Effector CD4-positive, alpha-beta T cell (primary cell): ENCODE measurements at places on chromosomes 6 and 20.
A peak's percentile ranks its signal among the peaks of the same experiment; 100 is the strongest.

- DNase-seq = no peak
These were observed 642.6 kb downstream of the KIF16B start for GRCh38 chr20:15930311-15931305.

DNA sequence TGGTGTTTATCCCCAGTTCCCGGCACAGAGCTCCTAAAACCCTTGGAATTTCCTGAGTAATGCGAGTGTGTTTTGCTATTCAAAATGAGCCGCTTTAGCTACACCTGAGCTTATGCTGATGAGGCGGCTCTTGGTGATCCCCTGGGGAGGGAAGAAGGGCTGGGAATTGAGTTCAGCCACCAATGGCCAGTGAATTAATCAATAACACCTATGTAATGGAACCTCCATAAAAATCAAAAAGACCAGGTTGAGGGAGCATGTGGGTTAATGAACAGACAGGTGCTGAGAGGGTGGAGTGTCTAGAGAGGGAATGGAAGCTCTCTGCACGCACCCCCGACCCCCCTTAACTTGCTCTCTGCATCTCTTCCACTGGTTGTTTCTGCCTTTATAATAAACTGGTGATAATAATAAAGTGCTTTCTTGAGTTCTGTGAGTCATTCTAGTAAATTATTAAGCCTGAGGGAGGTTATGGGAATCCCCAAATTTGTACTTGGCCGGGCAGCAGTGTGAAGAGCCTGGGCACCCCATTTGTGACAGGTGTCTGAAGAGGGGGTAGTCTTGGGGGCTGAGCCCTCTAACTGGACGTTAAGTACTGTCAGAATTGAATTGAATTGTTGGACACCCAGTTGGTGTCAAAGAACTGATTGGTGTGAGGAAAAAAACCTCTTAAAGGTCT is 24.6 kb upstream of the SERPINB1 start:
- no peak for DNase-seq

DNA sequence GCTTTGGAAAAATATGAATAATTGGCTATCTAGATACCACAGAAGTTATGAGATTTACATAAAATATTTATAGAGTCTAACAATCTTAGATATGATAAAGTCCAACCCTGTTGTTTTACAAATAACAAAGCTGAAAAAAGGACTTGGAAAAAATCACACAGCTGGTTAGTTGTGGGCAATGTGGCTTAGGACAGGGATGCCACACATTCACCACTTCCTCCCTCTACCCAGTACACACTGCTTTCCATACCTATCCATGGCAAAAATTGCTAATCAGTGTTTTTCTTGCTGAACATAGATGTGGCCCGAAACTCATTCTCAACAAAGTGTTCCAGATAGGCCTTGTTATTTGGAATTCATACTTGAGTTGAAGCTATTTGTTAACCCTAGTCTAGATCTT is 147.3 kb upstream of the BMP5 start:
- no peak for DNase-seq

DNA sequence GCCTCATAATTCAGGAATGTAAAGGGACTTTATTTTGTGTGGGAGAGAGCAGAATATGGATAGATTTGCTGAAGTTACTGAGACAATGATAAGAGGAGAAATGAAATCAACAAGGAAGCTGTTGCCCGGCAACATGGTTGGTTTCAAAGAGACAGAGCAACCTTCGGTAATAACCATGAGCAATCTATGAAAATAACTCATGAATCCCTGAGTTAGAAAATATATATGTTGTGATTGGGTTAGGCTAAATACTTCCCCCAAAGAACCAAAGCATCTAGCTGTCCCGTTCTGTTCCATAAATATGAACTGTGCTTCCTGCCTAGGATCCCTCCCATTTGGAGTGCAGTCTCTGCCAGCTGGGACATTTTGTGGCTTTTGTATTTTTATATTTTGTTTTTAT is 23.1 kb downstream of the SERPINB1 start:
- no peak for DNase-seq

DNA sequence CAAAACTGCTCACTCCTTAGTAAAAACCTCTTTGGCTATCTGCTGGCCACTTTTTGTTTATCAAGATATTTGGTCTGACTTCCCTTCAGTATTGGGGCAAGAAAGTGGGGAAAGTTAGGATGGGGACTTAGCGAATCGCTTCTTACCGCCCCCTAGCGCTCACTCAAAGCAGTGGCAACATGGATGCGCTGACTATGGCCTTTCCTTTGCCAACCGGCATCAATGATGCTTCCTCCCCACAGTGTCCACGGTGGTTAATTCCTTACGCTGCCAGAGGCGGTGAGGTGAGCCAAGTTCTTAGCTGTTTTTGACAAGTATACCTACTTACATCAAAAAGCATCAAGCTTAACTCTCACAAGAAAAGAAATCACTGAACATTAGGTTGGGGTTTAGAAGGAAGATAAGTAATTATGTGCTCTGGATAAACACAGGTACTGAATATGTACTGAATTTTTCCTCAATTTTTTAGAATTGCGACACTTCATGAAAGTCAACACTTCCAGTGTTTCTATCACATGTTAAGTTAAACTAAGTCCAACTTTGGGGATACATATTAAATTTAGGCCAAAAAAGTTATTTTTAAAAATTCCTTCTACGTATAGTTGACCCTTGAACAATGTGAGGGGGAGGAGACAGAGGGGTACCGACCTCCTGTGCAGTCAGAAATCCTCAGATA is 86.7 kb downstream of the GMDS start:
- DNase-seq = no peak

DNA sequence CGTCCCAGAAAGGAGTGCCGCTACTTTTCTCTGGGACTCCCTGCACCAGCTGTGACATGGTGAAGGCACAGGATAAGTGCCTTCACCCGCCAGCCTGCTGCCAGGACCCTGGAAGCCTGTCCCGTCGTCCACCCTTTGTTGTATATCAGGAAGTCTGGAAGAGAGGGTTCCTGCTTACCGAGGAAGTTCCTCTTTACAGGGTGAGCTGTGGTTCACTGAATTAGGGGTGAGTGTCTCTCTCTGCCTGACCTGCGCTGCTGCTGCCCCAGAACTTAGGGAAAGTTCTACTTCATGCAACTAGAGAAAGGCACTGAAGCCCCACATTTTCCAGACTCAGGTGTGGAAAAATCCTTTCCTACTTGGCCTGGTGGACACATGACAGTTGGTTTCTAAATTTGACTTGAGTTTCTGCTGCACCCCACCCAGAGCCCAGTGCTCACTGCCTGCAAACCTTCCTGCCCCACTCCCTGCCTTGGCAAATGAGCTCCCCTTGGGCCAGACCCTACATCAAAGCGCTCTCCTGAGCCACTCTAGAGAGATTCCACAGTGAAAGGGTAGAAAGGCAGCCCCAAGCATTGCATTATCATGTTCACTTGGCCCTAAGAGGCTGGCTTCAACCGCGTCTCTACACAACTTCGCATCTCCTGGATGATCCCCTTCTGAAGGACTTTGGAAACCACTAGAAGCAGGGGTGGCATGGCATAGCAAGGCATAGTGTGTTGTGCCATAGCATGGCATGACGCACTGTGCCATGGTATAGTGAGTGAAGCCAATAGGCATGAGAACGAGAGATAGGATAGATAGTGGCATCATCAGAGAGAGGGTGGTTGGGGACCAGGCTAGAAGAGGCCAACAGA is 215.8 kb upstream of the CDYL start:
- DNase-seq = no peak

DNA sequence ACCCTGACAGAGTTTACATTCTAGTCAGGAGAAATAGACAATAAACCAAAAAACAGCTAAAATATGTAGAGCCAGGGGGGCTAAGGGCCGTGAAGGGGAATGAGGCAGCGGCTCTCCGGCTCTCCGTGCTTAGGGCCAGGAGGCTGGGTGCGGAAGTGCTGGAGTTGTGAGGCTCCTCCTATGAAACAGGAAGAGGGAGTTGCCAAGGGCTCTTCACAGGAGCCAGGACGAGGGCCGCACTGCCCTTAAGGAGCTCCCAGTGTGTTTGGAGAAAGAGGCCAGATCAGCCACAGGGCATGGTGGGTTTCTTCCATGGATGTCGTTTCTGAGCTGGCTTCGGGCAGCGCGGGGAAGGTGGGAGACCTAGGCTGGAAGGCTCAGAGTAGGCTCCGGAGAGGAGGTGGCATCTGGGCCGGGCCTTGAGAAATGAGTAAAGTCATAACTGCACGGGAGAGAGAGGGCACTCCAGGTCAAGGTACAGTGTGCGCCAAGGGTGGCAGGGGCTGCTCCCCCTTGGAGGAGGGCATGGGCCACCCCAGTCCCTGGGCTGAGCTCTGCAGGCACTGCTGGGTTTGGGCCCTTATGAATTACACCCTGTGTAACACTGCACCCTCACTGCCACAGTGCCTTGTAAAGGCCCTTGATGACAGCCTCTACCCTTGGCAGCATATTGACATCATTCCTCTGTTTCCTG is 20.8 kb upstream of the MLN start:
- DNase-seq = no peak

GRCh38 chr6:111381123-111381522 is 101.9 kb downstream of the REV3L start:
- DNase-seq = no peak

- no peak for DNase-seq
These were observed 41.2 kb upstream of the JAG1 start for GRCh38 chr20:10715035-10715434.

DNA sequence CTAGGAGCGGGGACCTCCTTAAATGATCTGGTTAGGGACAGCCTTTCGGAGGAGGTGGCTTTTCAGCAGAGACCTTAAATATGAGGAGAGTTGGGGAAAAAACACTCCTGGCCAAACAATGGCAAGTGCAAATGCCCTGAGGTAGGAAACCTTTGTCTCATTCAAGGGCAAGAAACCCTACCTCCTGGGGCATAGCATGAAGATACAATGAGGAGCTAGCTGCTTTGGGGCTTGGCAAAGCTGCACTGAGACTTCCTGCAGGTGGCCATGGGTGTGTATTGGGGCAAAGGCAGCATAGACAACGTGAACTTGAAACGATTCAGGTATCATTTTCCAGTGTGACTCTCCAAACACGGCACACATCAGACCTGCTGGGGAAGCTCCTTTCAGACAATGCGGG is 30.7 kb downstream of the PMEPA1 start:
- no peak for DNase-seq

DNA sequence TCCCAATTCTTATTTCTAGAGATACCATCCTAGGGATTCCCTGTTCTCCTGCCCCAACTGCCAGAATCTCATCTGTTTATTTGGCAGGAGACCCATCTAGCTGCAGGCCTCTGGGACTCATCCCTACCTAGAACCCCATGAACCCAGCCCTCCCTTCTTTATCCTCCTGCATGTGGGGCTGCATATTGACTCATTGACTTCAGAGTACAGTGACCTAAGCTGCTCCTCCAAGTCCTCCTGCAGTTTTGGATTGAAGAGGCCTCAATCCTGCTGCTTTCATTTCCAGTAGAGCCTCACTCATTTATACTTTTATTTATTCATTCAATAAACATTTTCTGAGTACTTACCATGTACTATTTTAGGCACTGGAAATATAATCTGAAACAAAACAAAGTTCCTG is 11.6 kb downstream of the TMEM200A start:
- no peak for DNase-seq

DNA sequence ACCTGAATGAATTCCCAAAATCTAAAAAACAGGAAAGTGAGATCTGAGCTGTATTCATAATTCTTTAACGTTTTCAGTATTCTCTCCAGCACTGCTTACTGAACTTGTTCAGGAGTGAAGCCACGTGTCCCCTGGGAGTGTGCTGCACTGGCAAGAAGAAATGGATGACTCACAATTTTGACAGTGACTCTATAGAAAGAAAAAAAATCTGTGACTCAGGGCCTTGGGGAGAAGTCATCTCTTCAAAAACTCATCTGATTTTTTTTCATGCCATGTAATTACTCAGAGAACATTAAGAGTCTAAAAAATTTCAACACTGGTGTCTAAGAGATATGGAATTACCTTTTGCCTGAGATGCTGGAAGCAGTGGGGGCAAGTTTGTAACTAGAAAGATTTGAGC is 39.7 kb downstream of the ANKEF1 start:
- DNase-seq = no peak

DNA sequence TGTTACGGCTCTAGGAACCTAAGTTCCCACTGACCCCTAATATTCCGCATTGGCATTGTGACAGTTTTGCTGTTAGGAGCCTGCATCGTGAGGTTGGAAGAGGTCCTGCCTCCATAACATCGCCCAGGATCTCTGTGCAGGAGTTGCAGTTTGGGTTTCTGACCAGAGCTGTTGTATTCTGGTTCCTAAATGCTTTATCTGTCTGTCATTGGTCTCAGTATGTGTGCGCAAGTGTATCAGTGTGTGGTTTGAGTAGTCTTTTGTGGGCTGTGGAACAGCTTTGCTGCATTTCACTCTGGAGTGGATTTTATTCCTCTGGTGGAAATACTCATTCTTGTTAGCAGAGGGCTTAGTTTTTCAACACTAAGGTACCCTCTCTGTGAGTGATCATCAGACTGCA is 95.6 kb downstream of the CDYL start:
- DNase-seq = no peak

DNA sequence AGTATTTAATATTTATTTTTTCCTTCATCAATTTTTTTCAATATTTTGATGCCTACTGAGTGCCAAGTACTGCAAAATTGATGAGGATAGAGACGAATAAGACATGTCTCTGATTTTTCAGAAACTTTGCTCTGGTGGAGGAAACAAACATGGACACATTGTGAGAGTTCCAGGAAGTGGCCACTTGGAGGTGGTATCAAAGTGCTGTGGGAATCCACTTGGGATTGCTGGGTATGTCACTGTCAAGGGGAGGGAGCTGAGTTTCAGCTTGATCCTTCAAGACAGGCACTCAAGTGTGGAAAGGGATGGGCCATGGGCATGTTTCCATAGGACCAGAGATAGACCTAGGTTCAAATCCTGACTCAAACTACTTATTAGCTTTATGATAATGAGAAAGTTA is 24.5 kb upstream of the ABCC10 start:
- DNase-seq = no peak

GRCh38 chr6:109055771-109056235 is 38.8 kb downstream of the SESN1 start:
- DNase-seq = no peak

GRCh38 chr6:111804627-111805235 is 68.5 kb downstream of the FYN start:
- DNase-seq = peak; percentile 64

DNA sequence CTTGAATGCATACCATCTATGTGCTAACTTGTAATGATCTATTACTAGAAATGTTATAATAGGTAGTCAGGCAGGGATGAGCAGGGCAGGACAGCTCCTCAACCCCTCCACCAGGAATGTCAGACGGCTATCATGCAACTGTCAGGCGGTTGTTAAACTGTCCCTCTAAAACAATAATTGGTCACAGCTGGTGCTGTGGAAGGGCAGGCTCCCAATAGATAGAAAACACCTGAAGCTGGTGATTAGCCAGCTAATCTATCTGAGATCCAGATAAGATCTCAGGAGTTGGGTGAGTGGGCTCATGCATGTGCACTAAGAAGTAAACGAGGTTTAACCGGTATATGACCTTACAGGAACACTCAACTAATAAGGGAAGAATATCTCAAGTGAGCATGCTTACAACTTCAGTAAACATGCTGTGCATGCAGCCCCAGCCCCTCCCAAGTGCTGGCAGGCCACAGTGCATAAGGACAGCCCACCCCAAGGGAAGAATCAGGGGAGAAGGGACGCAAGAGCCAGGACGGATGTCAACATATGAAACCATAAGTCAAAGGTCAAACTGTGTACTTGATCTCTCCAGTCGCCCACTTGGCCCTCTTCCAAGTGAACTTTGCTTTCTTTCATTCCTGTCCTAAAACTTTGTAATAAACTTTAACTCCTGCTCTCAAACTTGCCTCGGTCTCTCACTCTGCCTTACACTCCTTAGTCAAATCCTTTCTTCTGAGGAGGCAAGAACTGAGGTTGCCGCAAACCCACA is 566.2 kb upstream of the NRSN1 start:
- DNase-seq = no peak

GRCh38 chr6:144659202-144660182 is 374.4 kb downstream of the UTRN start:
- no peak for DNase-seq
